ENCODE measurements at places on chromosomes 7 and 10. TPM values are rescaled to one million over a fixed set of nuclear protein-coding genes. Genes with fewer than 3 reads are reported as not detected.

Gene CALHM2
- 42.8 TPM for total RNA-seq

Gene PRLHR
- total RNA-seq, result not detected

Gene CTAGE6
- 1.9 TPM for total RNA-seq

Gene LBX1
- not detected for total RNA-seq

Gene PLXDC2
- 0.07 TPM for total RNA-seq

Gene FAM180A
- not detected for total RNA-seq

DNA sequence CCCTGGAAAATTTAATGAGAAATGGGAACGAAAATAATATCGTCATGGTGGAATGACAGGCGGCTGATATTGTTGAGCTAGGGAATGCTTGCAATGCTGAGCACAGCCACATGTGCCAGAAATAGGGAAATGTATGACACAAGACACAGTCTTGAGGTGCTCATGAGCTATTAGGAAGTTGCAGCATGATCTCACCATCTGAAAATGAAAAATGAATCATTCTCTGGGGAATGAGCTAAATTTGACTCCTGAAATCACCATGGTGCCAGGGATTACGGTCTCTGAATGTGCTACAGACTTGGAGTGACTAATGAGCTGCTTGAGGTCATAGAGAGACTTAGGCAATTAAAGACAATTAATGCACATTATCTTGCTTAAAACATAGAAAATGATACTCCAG lies 845.0 kb downstream of the CNTNAP2 start:
- no peaks in the 10 kb centered on the region for H3K27me3 ChIP-seq
- H3K4me3 ChIP-seq, result no peak overlapping the region
- no peak for DNase-seq
- no peak overlapping the region for H3K27ac ChIP-seq
- H3K4me1 ChIP-seq, result no peaks in the 10 kb centered on the region

DNA sequence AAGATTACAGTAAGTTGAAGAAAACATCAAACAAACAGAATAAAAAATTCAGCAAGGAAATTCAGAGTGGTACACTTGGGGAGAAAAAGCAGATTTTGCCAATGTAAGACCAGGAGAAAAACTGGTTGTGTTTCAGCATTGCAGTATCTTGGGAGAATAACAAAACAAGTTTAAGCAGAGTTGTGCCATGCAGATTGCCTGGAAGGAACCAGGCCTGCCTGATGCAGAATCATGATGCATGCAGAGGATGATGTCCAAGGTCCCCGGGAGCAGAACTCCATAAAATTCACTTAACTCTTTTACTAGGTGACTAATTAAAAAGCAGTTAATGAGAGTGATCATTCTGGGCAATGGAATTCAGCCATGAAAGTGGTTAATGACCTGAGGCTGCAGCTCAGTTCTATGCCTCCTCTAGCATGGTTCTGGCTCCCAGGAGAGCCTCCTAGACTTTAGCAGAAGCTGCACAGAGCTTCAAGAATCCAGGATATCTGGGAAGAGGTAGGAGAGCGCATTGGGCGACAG lies 379.7 kb upstream of the C7orf33 start:
- H3K4me1 ChIP-seq, result no peaks in the 10 kb centered on the region
- no peaks in the 10 kb centered on the region for H3K27me3 ChIP-seq
- H3K36me3 ChIP-seq, result no peaks in the 10 kb centered on the region
- H3K4me3 ChIP-seq, result no peak overlapping the region

DNA sequence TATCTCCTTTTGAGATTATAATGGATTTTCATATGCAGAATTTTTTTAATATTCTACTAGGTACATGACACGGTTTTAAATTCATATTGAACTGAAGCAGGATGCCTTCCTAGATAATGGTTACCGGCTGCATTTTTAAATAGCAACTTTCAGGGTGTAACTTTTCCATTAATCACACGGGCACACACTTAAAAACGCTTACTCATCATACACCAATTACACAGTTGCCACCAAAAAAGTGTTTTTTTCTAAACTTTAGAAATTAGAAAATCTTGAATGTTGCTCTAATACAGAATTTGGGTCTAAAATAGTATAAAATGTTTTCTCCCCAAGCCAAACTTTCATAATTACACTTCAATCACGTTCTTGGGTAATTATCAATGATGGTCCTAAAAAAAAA lies 149.1 kb upstream of the RNF32 start:
- no peak for DNase-seq
- no peak overlapping the region for H3K27ac ChIP-seq

DNA sequence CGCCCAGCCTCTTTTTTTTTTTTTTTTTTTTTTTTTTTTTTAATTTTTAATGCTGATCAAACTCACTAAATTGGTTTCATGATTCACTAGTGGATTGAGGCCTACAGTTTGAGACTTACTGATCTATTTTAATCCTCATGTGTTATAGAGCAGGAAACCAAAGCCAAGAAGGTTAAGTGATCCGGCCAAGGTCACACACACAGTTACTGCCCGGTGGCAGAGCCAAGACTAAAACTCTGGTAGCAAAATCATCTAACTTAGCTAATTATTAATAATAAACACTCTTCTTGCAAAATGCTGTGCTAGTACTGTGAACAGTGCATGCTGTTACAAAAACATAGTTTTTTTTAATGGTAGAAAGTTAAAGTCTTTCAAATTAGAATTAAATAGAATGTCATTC lies 188.3 kb upstream of the NFE2L3 start:
- H3K4me3 ChIP-seq, result no peak overlapping the region
- no peaks in the 10 kb centered on the region for H3K36me3 ChIP-seq
- no peaks in the 10 kb centered on the region for H3K27me3 ChIP-seq

DNA sequence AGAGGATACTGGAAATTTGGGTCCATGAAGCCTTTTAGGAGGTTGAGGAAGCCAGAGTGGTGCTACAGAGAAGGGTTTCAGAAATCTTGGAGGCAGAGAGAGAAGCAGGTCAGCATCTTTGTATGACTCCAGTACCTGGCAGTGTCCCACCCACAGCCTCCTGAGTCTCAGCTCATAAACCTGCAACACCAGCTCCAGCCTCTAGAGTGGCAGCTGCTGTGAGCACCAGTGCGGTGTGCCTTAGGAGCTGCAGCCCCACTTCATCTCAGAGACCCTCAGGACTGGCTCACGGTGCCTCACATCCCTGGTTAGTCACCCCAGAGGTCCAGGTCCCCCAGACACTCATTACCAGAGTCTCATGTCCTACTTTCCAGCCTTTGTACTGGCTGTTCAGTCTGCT lies 84.8 kb upstream of the PRKAR2B start:
- no peak for DNase-seq
- H3K4me3 ChIP-seq, result no peak overlapping the region
- no peaks in the 10 kb centered on the region for H3K27me3 ChIP-seq
- H3K36me3 ChIP-seq, result no peaks in the 10 kb centered on the region

DNA sequence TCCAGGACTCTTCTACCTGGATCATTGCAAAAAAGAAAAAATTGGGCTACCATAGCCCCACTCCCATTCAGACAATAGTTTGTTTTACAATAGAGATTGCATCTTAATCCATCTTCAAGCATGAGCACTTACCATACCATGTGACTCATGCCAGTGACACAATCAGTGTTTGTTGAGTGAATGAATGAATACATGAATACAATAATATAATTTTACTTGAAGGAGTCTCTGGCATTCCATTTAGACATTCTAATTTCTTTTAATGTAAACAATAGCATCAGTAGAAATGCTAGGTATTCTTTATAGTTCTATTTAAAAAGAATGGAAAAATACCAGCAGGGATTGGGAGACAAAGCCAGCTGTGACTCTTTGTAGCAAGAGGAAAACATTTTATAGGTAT lies 141.6 kb upstream of the AKR1E2 start:
- no peaks in the 10 kb centered on the region for H3K4me1 ChIP-seq
- DNase-seq, result no peak
- H3K27ac ChIP-seq, result no peak overlapping the region
- H3K27me3 ChIP-seq, result no peaks in the 10 kb centered on the region
- no peak overlapping the region for H3K4me3 ChIP-seq

GRCh38 chr10:112565434-112566053 lies 118.5 kb downstream of the VTI1A start:
- H3K4me1 ChIP-seq, result no peaks in the 10 kb centered on the region
- H3K27ac ChIP-seq, result no peak overlapping the region
- no peaks in the 10 kb centered on the region for H3K36me3 ChIP-seq
- no peak for DNase-seq

- peaks cover 26% of the 10 kb centered on the region for H3K4me1 ChIP-seq
- no peaks in the 10 kb centered on the region for H3K36me3 ChIP-seq
- no peaks in the 10 kb centered on the region for H3K27me3 ChIP-seq
- no peak overlapping the region for H3K27ac ChIP-seq
- no peak overlapping the region for H3K4me3 ChIP-seq
These were observed 30.0 kb upstream of the WNT16 start for GRCh38 chr7:121298831-121299239.

GRCh38 chr7:151061213-151062110 lies 2.1 kb downstream of the SLC4A2 start:
- no peak overlapping the region for H3K4me3 ChIP-seq
- peaks cover 17% of the 10 kb centered on the region for H3K36me3 ChIP-seq
- H3K27me3 ChIP-seq, result no peaks in the 10 kb centered on the region

DNA sequence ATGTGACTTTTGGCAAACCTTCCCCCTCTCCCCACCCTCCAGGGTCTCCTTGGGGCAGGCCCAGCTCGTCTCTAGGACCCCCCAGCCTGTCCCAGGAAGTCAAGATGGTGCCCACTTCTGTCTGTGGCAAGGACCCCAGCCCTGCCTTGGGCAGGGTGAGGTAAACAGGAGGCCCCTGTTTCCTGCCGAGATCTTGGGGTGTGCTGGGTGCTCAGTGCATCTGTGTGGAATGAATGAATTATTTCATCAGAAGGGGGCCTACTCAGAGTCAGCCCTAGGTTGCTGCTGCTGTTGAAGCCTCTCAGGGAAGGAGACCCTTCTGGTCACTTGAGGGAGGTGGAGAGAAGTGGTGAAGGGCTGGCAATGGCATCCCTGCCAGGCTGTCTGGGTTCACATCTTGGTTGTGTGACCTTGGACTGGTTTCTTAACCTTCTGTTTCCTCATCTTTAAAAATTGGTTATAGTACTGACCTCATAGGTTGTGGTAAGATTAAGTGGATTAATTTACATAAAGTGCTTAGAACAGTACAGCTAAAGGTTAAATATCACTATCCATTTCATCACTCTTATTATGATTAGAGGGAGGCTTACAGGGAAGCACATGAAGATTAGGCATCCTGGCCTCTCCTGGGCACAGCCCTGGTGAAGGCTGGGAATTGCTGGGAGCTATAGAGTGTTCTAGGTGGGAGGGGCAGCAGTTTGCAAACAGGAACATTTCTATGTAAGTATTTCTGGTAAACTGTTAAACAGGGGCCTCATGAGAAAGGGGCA lies 67.7 kb downstream of the ZMIZ1 start:
- H3K36me3 ChIP-seq, result no peaks in the 10 kb centered on the region
- no peak overlapping the region for H3K4me3 ChIP-seq
- H3K4me1 ChIP-seq, result peaks cover 55% of the 10 kb centered on the region
- no peak overlapping the region for H3K27ac ChIP-seq

DNA sequence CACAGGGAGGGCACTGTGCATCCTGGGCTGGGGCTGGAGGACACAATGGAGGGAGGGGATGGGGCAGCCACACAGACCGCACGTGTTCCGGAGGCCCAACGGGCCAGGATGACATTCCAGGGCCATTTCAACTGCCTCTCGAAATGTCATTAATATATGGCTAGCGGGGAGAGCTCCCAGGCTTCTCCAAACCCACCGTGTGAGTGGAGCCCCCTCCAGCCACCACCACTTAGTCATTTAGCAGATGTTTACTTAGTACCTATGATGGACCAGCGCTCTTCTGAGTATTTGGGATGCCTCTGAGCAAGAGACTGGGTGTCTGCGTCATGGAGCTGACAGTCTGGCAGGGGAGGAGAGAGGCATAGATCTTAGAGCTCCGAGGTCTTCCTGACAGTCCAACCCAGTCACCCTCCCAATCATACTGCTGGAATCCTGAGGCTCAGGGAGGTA lies 107.3 kb downstream of the ZMIZ1 start:
- DNase-seq, result no peak
- peaks cover 2% of the 10 kb centered on the region for H3K4me1 ChIP-seq
- H3K27me3 ChIP-seq, result no peaks in the 10 kb centered on the region
- no peaks in the 10 kb centered on the region for H3K36me3 ChIP-seq
- H3K4me3 ChIP-seq, result no peak overlapping the region
- H3K27ac ChIP-seq, result no peak overlapping the region

- H3K27me3 ChIP-seq, result no peaks in the 10 kb centered on the region
- DNase-seq, result no peak
- no peak overlapping the region for H3K27ac ChIP-seq
- no peaks in the 10 kb centered on the region for H3K4me1 ChIP-seq
- no peaks in the 10 kb centered on the region for H3K36me3 ChIP-seq
- no peak overlapping the region for H3K4me3 ChIP-seq
These were observed 266.2 kb downstream of the KCNMA1 start for GRCh38 chr10:77371421-77371820.

GRCh38 chr10:62796896-62797295 lies 7.6 kb upstream of the ADO start:
- no peak for DNase-seq
- no peaks in the 10 kb centered on the region for H3K36me3 ChIP-seq
- H3K4me1 ChIP-seq, result no peaks in the 10 kb centered on the region
- no peak overlapping the region for H3K4me3 ChIP-seq

DNA sequence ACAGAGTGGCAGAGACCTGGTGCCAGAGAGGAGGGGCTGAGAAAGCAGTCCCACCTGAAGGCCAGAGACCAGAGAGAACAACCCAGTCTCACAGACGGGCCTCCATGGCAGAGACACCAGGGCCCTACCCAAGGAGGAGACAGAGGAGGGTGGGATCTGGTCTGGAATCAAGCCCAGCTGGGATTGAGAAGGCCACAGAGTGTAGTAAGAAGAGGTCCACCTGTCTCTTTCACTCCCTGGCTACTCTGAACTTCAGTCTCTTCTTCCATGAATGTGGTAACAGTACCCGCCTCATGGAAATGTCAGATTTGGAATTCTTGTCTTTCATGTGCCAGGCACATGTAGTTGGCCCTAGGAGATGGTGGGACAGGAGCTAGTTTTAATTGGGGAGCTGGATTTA lies 55.6 kb downstream of the CLIP2 start:
- no peak overlapping the region for H3K4me3 ChIP-seq
- no peaks in the 10 kb centered on the region for H3K27me3 ChIP-seq
- peaks cover 17% of the 10 kb centered on the region for H3K36me3 ChIP-seq
- no peak overlapping the region for H3K27ac ChIP-seq
- no peak for DNase-seq
- H3K4me1 ChIP-seq, result no peaks in the 10 kb centered on the region

- no peak overlapping the region for H3K27ac ChIP-seq
- no peaks in the 10 kb centered on the region for H3K36me3 ChIP-seq
- H3K4me1 ChIP-seq, result no peaks in the 10 kb centered on the region
- no peaks in the 10 kb centered on the region for H3K27me3 ChIP-seq
- no peak for DNase-seq
These were observed 65.5 kb downstream of the GRB10 start for GRCh38 chr7:50717181-50717580.

GRCh38 chr10:47095848-47096612 lies 184.8 kb downstream of the PTPN20 start:
- H3K4me3 ChIP-seq, result no peak overlapping the region
- DNase-seq, result no peak
- peaks cover 7% of the 10 kb centered on the region for H3K27me3 ChIP-seq
- H3K27ac ChIP-seq, result no peak overlapping the region
- H3K36me3 ChIP-seq, result no peaks in the 10 kb centered on the region
